ENCODE measurements at places on chromosomes 1 and 21.

DNA sequence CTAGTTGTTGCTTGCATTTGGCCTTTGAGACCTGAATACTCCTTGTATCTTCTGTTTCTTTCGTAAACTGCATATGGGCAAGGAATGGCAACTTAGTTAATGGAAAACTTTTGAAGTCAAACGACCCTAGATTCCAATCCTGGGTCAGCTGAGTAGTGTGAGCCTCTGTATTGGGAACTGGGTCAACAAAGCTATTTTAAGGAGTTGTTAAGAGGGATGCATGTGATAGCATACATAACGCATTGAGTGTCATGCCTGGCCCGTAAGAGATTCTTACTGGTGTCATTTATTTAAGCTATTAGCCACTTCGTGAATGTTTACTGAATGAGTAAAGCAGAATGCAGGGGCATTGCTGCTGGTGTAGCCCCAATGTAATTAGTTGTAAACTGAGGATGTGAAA lies 340.1 kb downstream of the PAPPA2 start:
- no peak for DNase-seq

DNA sequence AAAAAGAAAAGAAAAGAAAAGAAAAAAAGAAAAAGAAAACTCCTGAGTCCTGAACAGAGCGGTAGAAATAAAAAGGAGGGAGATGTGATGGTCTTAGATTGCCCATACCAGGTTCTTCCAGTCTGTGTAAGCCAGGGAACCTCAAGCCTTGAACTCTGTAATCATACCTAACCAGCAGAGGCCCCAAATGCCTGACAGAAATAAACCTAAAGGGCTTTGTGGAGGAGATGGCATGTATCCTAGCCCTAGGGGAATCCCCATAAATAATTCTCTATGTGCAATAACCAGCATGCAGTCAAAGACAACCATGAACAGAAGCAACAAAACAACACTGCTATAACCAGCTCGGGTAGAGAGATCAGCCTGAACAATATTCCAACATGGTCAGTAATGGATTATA lies 40.4 kb downstream of the USP48 start:
- no peak for DNase-seq

GRCh38 chr1:19978143-19978542 lies 1.3 kb downstream of the PLA2G2A start:
- DNase-seq: no peak

DNA sequence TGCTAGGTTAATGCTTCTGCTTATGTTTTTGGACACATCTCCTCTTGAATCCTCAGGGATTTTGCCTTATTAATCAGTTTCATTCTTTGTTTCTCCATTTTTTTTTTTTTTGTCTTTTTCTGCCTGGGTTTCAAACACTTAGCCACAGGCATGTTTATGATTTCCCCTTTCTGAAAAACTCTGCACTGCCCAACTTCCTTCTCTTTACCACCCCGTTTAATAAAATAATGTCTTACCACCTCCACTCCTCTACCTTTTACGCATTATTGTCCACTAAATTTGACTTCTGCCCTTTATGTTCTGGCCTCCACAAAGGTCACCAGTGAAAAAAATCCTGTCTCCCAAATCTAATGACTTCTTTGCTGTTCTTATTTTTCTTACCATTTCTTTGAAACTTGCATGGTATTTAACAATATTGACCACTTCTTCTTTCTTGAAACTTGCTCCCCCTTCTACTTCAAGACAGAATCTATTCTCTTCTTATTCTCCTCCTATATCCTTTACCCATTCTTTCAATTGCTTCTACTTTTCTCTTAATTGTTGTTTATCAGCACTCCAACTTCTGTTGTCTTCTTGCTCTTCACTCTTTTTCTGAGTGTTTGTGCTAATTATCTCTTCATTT lies 150.3 kb downstream of the TNFSF18 start:
- DNase-seq: no peak

- no peak for DNase-seq
Measured at GRCh38 chr1:210796421-210796820, 337.5 kb downstream of the KCNH1 start.

DNA sequence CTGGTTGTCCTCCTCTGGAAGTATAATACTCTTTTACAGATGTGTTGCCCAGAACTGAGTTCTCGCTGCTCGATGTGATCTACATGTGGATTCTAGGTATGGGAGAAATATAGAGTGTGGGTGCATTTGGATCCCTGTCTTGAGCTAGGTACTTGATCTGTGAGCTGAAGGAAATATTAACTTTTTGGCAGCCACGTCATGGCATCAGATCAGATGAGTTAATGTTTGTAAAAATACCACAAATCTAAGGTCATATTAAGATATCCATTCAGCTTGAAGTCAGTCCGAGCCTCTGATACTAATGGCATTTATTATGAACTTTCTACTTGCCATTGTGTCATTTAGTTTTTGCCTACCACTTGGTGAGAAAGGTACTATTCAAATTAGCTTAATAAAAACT lies 24.6 kb downstream of the MAPKAPK2 start:
- DNase-seq: no peak

- no peak for DNase-seq
Measured at GRCh38 chr1:65387821-65388220, 32.6 kb upstream of the LEPR start.

GRCh38 chr1:215269955-215270354 lies 187.4 kb downstream of the KCNK2 start:
- no peak for DNase-seq

- no peak for DNase-seq
Measured at GRCh38 chr1:185656663-185657062, 77.5 kb upstream of the HMCN1 start.

- DNase-seq: no peak
Measured at GRCh38 chr1:36889478-36890226, 144.7 kb downstream of the GRIK3 start.
